ENCODE measurements at places on chromosomes 5 and 9.

DNA sequence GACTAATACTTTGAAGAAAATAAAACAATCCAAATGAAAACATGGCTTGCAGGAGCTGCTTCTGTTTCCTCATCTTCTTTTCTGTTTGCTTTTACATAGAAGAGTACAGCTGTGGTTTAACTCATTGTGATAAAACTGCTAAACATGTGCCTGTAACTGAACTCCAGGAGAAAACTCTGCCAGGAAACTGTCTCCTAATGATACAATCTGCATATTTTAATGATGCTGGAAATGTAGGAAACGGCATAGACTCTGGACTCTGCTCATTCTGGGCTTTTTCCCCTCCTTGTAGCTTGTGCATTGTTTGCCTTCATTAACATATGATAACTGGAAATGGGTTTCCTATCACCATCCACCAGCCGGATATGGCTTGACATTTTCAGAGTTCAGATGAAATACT is 813.3 kb upstream of the WWC1 start:
- H3K27ac ChIP-seq = no peak overlapping the region
- no peaks in the 10 kb centered on the region for H3K27me3 ChIP-seq
- DNase-seq = no peak
- H3K4me3 ChIP-seq = no peak overlapping the region
- H3K36me3 ChIP-seq = no peaks in the 10 kb centered on the region

GRCh38 chr5:174423558-174423957 is 300.8 kb upstream of the MSX2 start:
- peaks cover 14% of the 10 kb centered on the region for H3K4me1 ChIP-seq
- DNase-seq = no peak
- peaks cover 16% of the 10 kb centered on the region for H3K27me3 ChIP-seq
- no peaks in the 10 kb centered on the region for H3K36me3 ChIP-seq
- no peak overlapping the region for H3K27ac ChIP-seq

GRCh38 chr9:101993771-101994170 is 255.3 kb upstream of the GRIN3A start:
- H3K27me3 ChIP-seq = no peaks in the 10 kb centered on the region
- no peaks in the 10 kb centered on the region for H3K36me3 ChIP-seq
- no peak for DNase-seq
- no peaks in the 10 kb centered on the region for H3K4me1 ChIP-seq
- H3K27ac ChIP-seq = no peak overlapping the region

GRCh38 chr9:121242219-121242958 is 25.6 kb upstream of the GSN start:
- no peak overlapping the region for H3K27ac ChIP-seq
- H3K36me3 ChIP-seq = peaks cover 3% of the 10 kb centered on the region
- no peaks in the 10 kb centered on the region for H3K27me3 ChIP-seq
- H3K4me3 ChIP-seq = no peak overlapping the region

DNA sequence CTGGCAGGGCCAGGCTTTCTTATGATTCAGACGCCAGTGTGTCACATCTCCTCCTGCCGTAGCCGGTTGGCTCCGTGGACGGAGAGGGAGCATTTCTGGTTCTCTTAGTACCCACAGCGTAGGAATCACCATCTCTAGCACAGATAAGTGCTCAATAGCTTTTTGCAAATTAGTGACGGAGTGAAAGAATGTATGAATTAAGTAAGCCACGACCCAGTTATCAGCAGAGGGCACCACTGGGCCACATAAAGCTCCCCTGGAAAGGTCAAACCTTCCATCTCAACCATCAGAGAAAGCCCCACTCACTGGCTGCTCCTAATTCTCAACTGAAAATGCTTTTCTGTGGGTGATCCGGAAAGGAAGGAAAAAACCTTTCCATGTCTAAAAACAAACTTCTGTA is 317.0 kb upstream of the ADCY2 start:
- H3K36me3 ChIP-seq = no peaks in the 10 kb centered on the region
- no peak overlapping the region for H3K4me3 ChIP-seq
- DNase-seq = no peak
- no peaks in the 10 kb centered on the region for H3K4me1 ChIP-seq

DNA sequence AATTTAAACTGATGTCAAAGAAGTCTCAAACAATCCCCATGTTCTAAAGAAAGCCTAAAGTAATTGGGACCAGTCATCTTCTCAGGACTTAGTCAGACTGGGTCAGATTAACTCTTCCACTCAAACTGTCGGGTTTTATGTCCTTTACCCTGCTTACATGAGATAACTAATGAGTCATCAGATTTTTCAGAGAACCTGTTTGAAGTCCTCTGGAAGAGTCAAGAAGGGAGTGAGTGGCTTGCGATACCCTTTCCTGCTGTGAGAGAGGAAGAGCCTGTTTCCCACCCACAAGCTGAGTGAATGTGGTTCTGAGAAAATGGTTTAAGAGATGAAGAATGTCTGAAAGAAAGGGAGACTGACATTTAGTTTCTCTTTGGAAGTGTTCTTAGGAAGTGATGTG is 1866.7 kb upstream of the C9orf72 start:
- no peaks in the 10 kb centered on the region for H3K4me1 ChIP-seq
- no peak overlapping the region for H3K27ac ChIP-seq
- no peak for DNase-seq
- no peaks in the 10 kb centered on the region for H3K36me3 ChIP-seq
- H3K4me3 ChIP-seq = no peak overlapping the region

GRCh38 chr5:110544603-110545002 is 181.9 kb downstream of the TMEM232 start:
- no peaks in the 10 kb centered on the region for H3K36me3 ChIP-seq
- no peaks in the 10 kb centered on the region for H3K27me3 ChIP-seq

GRCh38 chr5:104513640-104514072 is 951.1 kb upstream of the NUDT12 start:
- H3K4me1 ChIP-seq = no peaks in the 10 kb centered on the region
- H3K27me3 ChIP-seq = no peaks in the 10 kb centered on the region
- DNase-seq = no peak

DNA sequence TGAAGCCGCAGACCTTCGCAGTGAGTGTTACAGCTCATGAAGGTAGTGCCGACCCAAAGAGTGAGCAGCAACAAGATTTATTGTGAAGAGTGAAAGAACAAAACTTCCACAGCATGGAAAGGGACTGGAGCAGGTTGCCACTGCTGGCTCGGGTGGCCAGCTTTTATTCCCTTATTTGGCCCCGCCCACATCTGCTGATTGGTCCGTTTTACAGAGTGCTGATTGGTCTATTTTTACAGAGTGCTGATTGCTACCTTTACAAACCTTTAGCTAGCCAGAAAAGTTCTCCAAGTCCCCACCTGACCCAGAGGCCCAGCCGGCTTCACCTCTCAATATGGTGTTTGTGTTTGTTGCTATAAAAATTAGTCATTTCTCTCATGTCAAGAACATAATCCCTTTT is 49.7 kb downstream of the RECK start:
- H3K4me3 ChIP-seq = no peak overlapping the region
- no peak for DNase-seq
- no peaks in the 10 kb centered on the region for H3K27me3 ChIP-seq
- peaks cover 2% of the 10 kb centered on the region for H3K4me1 ChIP-seq
- peaks cover 26% of the 10 kb centered on the region for H3K36me3 ChIP-seq
- H3K27ac ChIP-seq = no peak overlapping the region

DNA sequence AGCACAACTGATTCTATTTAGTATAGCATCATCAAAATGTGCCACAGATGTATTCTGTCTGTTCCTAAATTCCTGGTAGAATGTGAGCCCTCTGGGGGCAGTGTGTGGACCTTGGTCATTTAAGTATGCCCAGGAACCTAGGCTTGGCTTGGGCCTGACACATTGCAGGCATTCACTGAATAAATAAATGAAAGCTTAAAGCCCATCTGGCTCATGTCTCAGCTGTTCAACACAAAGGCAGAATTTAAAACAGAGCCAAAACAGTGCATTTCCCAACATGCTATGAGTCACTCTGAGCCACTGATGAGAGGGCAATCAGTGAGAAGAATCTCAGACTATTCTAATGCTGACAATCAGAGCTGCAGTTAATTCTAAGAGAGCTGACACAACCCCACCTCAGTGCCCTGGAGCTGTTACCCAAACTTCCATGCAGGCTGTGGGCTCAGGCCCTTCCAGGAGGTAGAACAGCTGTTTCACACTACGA is 8.1 kb downstream of the FAM193B start:
- peaks cover 48% of the 10 kb centered on the region for H3K36me3 ChIP-seq
- H3K4me3 ChIP-seq = no peak overlapping the region
- peak overlapping the region; percentile 67 for H3K27ac ChIP-seq
- no peak for DNase-seq
- H3K27me3 ChIP-seq = no peaks in the 10 kb centered on the region

- no peaks in the 10 kb centered on the region for H3K36me3 ChIP-seq
- H3K4me1 ChIP-seq = no peaks in the 10 kb centered on the region
- H3K4me3 ChIP-seq = no peak overlapping the region
Observed at GRCh38 chr9:126222835-126223431, 103.7 kb upstream of the MVB12B start.

- H3K36me3 ChIP-seq = no peaks in the 10 kb centered on the region
- no peak overlapping the region for H3K27ac ChIP-seq
- H3K4me1 ChIP-seq = no peaks in the 10 kb centered on the region
- no peaks in the 10 kb centered on the region for H3K27me3 ChIP-seq
- no peak overlapping the region for H3K4me3 ChIP-seq
Observed at GRCh38 chr9:128153947-128154695, 4.9 kb downstream of the LCN2 start.

- DNase-seq = no peak
- no peaks in the 10 kb centered on the region for H3K36me3 ChIP-seq
- H3K4me1 ChIP-seq = no peaks in the 10 kb centered on the region
- H3K27ac ChIP-seq = no peak overlapping the region
- peaks cover 25% of the 10 kb centered on the region for H3K27me3 ChIP-seq
- H3K4me3 ChIP-seq = no peak overlapping the region
Observed at GRCh38 chr5:135843571-135844337, 9.3 kb downstream of the SLC25A48 start.

DNA sequence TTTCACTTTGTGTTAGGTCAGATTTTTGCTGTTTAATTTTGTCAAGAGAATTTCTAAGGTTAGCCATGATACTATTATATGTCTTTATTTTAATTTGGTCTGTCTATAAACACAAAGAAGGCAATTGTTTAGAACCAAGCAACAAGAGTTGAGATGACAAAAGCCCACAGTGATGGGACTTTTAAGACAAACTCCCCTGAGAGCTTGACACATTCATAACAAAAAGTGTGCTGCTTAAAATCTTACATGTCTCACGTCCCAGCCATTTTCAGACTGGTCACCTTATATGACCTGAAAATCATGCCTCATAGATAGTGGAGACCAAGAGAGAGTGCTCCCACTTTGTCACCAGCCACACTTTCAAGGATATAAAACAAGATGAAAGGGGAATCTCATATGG is 21.6 kb upstream of the NNT start:
- no peak for DNase-seq
- peaks cover 21% of the 10 kb centered on the region for H3K36me3 ChIP-seq
- H3K4me3 ChIP-seq = no peak overlapping the region
- no peaks in the 10 kb centered on the region for H3K27me3 ChIP-seq
- no peaks in the 10 kb centered on the region for H3K4me1 ChIP-seq

DNA sequence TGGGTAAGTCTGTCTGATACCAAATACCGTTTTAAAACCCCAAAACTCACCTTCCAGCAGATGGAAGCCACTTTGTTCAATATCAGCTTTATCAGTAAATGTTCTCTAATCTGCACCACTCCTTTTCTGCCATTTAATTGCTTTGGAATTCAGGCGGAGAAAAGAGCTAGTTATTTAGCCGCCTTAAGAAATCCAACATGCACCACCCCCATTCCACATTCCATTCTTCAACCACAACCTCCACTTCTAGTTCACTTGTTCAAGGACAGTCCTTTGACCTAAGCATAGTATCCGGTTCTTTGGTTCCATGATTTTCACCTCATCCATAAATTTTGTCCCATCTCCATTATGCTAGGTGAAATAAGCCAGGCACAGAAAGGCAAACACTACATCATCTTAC is 240.1 kb downstream of the DNAH5 start:
- no peak overlapping the region for H3K27ac ChIP-seq
- no peak overlapping the region for H3K4me3 ChIP-seq
- no peaks in the 10 kb centered on the region for H3K27me3 ChIP-seq
- no peaks in the 10 kb centered on the region for H3K4me1 ChIP-seq
- DNase-seq = no peak

DNA sequence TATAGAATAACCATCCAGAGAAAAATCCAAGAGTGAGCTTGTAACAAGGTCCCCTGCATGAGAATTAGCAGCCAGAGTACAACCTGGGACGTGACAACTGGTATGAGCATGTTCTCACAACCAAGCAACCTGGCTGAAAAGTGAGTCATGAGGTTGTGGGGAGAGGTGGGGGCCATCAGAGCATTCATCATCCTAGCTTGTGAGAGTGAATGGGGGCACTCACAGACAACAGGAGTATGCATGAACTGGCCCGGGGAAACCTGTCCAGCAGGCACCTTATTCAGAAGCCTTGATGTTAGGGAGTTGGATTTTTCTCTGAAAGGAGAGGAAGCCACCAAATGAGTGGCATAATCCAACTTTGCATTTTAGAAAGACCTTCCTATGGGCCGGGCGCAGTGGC is 113.0 kb downstream of the FRMD3 start:
- H3K4me1 ChIP-seq = no peaks in the 10 kb centered on the region
- no peak overlapping the region for H3K27ac ChIP-seq
- no peak for DNase-seq
- no peaks in the 10 kb centered on the region for H3K36me3 ChIP-seq
- no peaks in the 10 kb centered on the region for H3K27me3 ChIP-seq

DNA sequence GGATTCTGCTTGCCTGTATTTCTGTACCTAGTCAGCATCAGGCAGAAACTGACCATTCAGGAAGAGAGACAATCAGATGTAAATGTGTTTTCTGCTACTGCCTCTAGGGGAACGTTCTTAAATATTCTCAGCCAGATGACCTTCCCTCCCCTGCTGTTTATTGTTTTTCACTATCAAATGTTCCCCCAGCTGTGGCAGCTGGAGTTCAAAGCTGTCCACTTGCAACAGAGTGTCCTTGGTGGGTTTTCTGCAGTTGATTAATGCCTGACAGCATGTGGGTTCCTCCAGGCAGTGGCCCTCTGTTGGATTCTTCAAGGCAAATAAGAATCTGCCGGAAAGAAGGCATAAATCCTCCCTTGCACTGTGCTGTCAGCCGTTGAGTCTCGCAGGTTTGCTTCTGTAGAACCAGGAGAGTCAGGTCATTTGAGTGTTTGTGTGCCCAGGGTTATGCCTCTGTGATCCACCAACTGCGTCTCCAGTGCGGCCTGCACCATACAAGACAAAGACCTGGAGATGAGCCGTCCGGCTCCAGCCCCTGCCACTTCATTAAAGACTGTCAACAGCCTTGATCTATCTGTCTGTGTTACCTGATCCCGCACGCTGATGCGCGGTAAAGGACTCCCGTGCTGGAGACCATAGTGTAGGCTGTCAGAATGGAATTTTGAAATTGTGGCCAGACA is 203.4 kb downstream of the GADD45G start:
- no peak overlapping the region for H3K27ac ChIP-seq
- peaks cover 14% of the 10 kb centered on the region for H3K27me3 ChIP-seq
- H3K4me3 ChIP-seq = no peak overlapping the region

GRCh38 chr5:179414459-179415261 is 69.4 kb upstream of the ADAMTS2 start:
- H3K27me3 ChIP-seq = peaks cover 10% of the 10 kb centered on the region
- no peaks in the 10 kb centered on the region for H3K4me1 ChIP-seq
- no peaks in the 10 kb centered on the region for H3K36me3 ChIP-seq
- H3K27ac ChIP-seq = no peak overlapping the region
- no peak overlapping the region for H3K4me3 ChIP-seq

DNA sequence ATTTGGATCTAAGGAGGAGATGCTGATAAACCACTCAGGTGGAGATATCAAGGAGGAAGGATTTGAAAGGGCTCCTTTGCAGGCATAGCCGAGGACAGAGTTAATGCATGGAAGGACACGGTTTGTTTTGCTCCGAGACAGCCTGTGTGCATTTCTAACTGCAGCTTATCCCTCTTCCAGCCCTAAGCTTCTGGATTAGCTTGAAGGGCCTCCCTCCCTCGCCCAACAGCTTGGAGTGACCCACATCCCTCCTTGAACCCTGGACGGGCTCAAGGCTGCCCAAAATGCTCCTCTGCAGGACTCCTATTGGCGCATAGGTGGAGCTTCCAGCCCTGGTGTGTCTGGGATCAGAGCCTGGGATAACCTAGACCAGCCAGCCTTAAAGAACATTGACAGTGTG is 66.7 kb downstream of the PPARGC1B start:
- H3K27me3 ChIP-seq = no peaks in the 10 kb centered on the region
- DNase-seq = no peak
- no peak overlapping the region for H3K27ac ChIP-seq

All from activated T-cell treated with anti-CD3 and anti-CD28 coated beads, Interleukin-2, amount 50 U/mL, for 24 hours (primary cell).